ENCODE measurements at places on chromosomes 1 and 21.

DNA sequence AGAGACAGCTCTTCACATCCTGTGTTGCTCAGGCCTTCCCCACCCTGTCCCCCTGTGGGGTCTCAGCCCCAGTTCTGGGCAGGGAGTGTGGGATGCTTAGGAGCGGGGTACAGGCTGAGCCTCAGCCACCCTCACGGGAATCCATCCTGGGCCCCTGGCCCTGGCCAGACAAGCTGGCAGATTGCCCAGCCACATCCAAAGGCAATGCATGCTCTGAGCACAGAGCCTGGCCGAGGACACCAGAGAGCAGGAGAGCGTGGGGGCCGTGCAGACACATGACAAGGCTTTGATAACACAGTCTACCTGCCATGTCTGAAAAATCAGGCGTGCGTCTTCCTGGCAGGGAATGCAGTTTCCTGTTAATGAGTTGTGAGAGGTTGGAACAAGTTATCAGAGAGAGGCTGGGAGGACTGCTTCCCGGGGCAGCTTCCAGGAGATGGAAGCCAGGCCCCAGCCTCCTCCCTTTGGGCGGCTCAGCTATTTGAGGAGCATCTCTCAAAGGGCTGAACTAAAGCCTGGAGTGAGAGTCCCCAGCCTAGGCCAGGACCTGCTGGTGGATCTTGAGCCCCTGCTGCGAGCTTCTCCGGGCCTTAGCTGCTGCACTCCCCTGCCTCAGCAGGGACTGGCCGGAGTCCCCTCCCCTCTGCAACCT, 72.2 kb upstream of the SELENON start:
- DNase-seq = no peak

DNA sequence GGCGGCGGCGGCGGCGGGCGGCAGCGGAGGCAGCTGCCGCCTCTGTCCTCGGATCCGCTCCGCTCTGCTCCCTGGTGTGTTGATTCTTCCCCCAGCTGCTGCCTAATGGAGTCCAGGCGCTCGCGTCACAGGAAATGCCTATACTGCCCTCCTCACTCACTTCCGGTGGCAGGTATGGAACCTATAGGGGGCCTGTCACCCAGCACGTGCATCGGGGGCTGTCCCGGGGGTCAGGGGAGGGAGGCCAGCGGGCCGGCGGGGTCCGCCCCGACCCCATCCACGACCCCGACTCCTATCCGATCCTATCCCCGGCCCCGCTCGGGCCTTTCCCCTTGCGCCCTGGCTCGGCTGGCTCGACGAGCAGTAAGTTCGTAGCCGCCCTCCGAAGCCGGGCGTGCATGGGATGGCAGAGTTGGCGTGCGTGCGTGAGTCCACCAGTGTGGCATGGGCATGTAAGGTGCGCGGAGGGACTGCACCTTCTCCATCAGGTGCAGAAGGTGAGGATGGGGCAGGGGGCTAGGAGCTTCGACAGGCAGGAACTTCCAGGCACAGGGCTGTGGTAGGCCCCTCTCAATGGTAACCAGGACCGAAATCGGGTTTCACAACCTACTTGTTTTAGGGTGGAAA, at the start of gene WDR26:
TSS of gene WDR26 (minus strand) at position 107 of the 627 bp plus-strand sequence.
- peak; percentile 43 for DNase-seq

GRCh38 chr1:54645806-54646676, 4.5 kb downstream of the MROH7 start:
- DNase-seq = no peak

DNA sequence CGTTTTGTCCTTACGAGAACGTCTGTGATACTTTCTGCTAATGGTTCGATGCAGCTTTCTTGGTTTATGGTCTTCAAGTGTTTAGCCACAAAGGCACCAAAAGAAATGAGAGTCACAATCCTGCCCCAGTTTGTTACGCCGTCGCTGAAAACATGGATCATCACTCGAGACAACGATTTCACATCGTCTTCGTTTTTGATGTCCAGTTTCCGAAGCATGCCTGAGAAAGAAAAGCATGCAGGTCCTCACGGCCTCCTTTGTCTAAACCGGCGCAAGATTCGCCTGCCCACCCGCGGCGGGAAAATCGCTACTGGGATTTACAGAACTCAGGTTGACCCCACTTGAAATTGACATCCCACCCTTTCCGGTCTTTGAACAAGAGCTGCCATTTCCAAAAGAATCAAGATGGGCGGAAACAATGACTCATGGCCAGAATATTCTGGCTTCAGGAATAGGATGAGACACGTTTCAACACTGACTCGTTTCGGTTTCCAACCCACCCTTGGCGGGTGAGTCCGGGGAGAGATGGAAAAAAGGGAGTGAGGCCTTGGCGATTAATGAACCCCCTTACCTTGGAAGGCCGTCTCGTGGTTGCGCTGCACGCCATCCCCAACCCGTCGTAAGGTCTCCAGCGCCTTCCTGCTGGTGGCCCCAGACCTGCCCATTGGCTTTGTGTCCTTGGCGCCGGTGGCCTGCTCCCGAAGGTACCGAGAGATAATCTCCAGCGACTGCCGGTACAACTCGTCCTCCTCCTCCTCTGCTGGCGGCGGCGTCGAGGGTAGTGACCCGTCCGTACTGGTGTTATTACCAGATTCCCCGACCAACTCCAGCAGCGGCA, 919 bp downstream of the MCL1 start:
- DNase-seq = peak; percentile 69

DNA sequence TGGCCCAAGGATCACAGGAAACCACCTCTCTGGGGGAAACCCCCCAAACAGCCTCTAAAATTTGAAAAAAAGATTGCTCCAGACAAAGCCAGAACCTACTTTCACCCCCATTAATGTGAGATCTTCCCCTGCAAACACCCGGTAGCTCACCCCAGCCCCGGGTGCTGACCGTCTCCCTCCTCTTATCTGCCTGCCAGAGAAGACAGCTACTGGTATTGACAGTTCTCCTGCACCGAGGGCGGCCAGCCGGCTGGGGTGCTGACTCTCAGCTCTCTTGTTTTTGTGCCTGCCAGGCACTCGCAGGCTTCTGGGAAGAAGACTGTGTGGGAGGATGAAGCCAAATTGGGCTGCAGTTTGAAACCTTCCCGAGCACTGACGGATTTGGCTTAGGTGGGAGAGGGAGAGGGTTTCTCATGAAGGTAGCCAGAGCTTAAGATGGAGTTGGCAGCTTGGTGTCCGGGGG, 48.2 kb downstream of the RASSF5 start:
- DNase-seq = no peak

- DNase-seq = peak; percentile 81
Measured at GRCh38 chr1:96979304-96980268, 258.0 kb downstream of the PTBP2 start.

- DNase-seq = no peak
Measured at GRCh38 chr1:115183158-115183557, 93.9 kb upstream of the TSPAN2 start.

GRCh38 chr1:103949779-103950178, 200.1 kb downstream of the AMY1C start:
- DNase-seq = no peak
